CD4-positive, alpha-beta memory T cell (primary cell): ENCODE measurements at places on chromosomes 16 and 17.

GRCh38 chr16:25748092-25748654 is 56.4 kb downstream of the HS3ST4 start:
- no peak for DNase-seq

DNA sequence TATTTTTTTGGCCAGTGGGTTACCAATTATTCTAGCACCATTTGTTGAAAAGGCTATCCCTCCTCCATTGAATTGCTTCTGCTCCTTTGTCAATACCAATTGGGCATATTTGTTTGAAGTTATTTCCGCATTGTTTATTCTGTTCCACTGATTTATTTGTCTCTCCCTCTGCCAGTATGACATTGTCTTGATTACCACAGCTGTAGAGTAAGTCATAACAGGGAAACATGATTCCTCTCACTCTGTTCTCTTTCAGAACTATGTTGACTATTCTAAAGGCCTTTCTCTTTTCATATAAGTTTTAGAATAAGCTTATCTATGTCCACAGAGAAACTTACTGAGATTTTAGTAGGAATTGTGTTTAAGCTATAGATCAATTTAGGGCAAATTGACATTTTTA is 94.3 kb downstream of the MAP2K6 start:
- DNase-seq: no peak

- DNase-seq: no peak
These were observed 179.1 kb upstream of the CHMP6 start for GRCh38 chr17:80812362-80813088.

DNA sequence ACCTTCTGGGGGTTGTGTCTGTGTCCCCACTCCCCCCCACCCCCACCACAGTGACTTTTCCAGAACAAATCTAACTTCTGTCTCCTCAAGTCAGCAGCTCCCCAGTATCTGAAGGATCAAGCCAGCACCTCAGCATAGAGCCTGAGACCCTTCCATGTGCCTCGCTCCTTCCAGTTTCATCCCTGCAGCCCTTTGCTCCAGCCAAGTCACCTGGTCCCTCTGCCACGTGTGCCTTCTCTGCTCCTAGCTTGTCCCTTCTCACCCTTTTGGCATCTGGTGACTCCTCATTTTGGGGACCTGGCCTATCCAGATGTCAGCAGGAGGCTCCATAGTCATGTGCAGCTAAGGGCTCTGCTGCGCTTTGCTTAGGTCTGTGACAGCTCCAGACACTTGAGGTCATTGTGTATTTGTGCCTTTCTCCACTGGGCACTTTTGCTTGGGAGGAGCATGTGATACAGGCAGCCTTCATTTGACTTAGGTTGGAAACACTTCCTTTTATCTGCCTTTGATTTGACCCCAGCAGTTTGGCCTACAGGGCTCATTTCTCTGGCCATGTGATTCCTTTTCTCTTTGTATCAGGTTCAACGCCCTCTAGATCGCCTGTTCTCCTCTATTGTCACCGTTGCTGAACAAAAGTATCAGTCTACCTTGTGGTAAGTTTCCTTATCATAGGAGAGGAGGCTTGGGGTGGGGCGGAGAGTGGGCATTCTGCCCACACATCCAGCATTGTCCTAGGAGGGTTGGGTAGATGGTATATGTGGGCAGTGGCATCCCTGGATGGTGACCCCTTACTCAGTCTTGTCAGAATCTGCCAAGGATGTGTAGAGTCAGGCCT is 7.1 kb upstream of the NFATC3 start:
- DNase-seq: no peak

- DNase-seq: no peak
These were observed 9.2 kb upstream of the ALDOC start for GRCh38 chr17:28585851-28586250.

- peak; percentile 87 for DNase-seq
These were observed 8.8 kb upstream of the MAP2K3 start for GRCh38 chr17:21275579-21276263.

GRCh38 chr17:38919316-38920078 is 5.9 kb upstream of the LASP1NB start:
- no peak for DNase-seq
